ENCODE measurements at places on chromosomes 2 and 18. TPM values are rescaled to one million over a fixed set of nuclear protein-coding genes. Genes with fewer than 3 reads are reported as not detected.

RPRM gene
- total RNA-seq: 0.27 TPM

AQP12B gene
- not detected for total RNA-seq

POTEJ gene
- not detected for total RNA-seq

RIT2 gene
- total RNA-seq: not detected

LYPD6 gene
- not detected for total RNA-seq

AQP12A gene
- total RNA-seq: not detected

IL1RL1 gene
- not detected for total RNA-seq

RBM44 gene
- total RNA-seq: 1.2 TPM

MAP3K19 gene
- not detected for total RNA-seq

GALNT13 gene
- 0.14 TPM for total RNA-seq

CNPPD1 gene
- total RNA-seq: 46.0 TPM

LCT gene
- total RNA-seq: 0.06 TPM

C2orf49 gene
- 28.9 TPM for total RNA-seq

All from CD8-positive, alpha-beta T cell (primary cell).